ENCODE measurements at places on chromosomes 11 and 22.

DNA sequence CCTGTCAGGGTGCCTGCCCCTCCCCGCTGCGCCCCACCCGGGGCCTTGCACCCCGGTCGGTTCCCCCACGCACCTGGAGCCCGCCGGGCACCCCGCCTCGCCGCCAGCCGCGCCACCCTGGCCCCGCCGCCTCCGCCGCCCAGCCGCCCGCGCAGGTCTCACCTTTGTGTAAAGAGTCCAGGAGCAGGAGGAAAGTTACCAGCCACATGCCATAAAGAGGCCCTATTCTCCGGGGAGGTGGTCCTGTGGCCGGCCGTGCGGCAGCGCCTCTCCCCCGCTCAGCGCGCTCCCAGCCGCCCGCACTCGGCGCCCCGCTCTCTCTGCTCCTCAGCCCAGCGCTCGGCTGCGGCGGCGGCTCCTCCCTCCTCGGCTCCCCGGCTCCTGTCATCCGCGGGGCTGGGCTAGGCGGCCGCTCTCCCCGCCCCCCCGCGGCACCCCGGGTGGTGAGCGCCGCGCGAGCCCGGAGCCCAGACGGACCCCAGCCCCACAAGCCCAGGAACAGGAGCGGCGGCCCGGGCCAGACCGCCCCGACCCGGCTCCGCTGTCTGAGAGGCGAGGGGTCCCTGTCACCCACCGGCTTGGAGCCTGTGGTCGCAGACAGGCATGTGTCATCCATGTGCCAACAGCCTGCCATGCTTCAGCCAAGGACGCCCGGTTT lies at the start of gene DSCAML1:
Gene DSCAML1, minus strand, starts transcription at position 345 of the 658 bp plus-strand sequence. Its CDS starts 137 bp downstream, at position 208.
- DNase-seq, result no peak

GRCh38 chr11:196786-197731 lies 4.2 kb downstream of the SCGB1C1 start:
- DNase-seq, result no peak

DNA sequence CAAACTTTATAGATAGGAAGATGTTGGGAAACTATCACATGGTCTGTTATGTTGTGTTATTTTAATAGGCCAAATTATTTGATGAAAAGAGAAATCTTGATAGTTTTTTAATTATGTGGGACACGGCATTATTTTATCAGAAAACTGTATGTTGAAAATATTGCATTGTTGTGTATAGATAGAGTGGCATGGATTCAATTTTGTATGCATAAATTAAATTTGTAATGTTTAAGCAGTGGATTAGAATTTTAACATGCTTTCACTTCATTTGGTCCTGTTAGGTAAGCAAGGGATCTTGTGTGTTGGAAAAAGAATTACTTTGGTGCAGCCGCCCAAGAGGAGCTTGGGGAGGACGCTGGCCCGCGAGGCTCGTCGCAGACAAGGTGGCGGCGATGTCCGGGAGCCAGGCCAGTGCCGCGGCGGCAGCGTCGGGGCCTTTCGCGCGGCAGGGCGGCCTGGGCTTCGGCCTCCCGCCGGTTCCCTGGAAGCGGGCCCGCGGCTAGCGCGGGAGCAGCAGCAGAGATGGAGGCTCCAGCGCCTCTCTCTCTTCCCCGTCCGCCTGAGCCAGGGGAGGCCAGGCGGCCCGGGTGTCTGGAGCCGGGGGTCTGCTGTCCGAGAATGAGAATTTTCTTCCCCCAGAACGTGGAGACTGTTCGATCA lies 82.7 kb downstream of the GGT1 start:
- DNase-seq, result no peak

GRCh38 chr11:113563766-113564526 lies 88.7 kb upstream of the DRD2 start:
- no peak for DNase-seq

DNA sequence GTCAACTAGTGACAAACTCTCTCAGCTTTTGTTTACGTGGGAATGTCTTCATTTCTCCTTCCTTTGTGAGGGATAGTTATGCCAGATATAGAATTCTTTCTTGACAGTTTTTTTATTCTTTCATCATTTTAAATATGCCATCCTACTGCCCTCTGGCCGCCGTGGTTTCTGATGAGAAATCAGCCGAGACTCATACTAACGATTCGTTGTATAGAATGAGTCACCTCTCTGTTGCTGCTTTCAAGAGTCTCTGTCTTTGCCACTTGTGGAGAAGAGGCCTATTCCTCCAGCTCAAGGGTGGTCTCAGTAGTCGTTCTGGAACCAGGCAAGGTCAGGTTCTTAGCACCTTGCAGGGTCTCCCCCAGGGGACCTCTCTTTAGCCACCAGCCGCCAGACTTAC lies 8.0 kb downstream of the MYO7A start:
- DNase-seq, result no peak

DNA sequence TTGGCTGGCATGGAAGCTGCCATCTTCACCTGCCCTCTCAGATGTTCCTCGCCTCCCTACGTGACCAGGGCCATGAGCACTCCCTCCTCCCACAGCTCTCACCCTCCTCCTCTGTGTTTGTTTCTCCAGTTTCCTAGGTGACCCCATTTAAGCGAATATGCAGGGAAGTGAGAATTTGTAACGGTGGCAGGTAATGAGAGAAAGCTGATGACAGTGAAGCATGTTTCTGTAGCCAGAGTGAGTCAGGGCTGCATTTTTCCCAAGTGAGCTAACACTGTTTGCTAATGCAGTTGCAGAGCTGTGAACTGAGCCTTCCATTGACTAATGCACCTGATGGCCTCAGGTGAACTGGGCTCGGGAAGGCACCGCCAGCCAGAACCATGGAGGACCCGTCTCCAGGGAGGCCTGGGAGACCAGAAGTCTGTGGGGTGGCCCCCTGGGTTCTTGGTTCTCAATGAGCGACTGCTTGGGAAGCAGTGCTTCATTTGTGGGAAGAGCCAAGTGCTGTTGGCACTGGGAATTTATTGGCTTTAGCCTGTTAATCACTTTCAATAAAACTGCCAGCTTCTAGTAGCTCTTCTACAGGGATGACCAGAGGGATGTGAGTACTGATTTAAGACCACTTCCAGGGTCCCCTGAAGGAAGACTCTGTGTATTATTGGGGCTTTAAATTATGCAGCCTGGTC lies 64.5 kb downstream of the BARX2 start:
- no peak for DNase-seq
